ENCODE measurements at places on chromosomes 2 and 18. TPM values are rescaled to one million over a fixed set of nuclear protein-coding genes. Genes with fewer than 3 reads are reported as not detected.

GRCh38 chr2:164984428-164984827 lies 29.1 kb upstream of the SLC38A11 start:
- peak; percentile 47 for DNase-seq

Gene CYP26B1
- total RNA-seq, result 2.1 TPM

Gene KCTD1
- 9.9 TPM for total RNA-seq

DNA sequence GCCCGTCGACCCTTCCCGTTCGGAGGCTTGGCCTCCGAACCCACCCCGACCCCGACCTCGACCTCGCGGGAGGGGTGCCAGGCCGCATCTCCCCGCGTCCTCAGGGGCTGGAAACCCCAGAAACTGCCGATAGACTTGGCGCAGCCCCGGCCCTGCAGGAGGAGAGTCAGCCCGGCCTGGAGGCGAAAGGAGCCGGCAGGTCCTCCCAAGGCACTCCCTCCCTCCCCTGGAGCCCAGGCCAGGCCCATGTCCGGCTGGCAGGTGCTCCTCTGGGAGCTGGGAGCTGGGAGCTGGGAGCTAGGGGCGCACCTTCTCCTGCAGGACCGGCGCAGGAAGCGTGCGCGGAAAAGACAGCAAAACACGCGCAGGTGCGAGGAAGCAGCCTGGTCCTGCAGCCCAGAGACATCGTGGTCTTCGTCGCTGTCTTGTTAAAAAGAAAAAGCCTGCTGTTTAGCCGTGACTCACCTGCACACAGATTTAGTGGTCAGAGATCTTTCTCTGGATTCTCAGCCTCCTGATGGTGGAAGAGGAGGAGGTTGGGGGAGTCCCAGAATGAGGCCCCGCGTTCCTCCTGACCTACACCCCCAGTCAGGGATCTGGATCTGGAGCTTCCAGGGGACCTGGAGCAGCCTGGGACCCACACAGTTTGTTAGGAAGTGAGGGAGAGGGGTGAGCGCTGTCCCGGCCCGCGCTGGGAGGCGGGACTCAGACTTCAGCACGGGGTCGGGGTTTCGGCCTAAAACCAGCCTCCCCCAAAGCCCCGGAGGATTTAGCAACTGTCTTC lies 660 bp upstream of the MBP start:
- DNase-seq, result no peak

Gene CRYGC
- not detected for total RNA-seq

Gene CLEC4F
- total RNA-seq, result not detected

GRCh38 chr2:20210462-20210861 lies 14.5 kb downstream of the SDC1 start:
- no peak for DNase-seq

Gene MAPK4
- total RNA-seq, result not detected

Gene RTP5
- total RNA-seq, result not detected

Gene SGO2
- total RNA-seq, result 43.1 TPM

GRCh38 chr2:49288113-49288705 lies 133.9 kb upstream of the FSHR start:
- no peak for DNase-seq

DNA sequence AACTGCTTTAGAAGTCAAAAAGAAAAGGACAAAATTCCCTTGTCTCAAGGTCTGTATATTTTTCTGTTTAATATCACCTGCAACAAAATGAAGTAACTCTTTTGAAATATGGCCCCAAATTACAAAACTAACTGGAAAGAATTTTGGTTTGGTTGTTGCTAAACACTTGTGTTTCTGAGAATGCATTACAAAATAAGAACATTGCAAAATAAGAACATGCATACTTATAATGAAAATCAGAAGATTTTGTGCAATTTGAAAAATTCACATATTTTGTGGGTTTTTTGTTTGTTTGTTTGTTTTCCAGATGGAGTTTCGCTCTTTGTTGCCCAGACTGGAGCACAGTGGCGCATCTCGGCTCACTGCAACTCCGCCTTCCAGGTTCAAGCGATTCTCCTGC lies 21.8 kb downstream of the NDUFB3 start:
- DNase-seq, result peak; percentile 14

DNA sequence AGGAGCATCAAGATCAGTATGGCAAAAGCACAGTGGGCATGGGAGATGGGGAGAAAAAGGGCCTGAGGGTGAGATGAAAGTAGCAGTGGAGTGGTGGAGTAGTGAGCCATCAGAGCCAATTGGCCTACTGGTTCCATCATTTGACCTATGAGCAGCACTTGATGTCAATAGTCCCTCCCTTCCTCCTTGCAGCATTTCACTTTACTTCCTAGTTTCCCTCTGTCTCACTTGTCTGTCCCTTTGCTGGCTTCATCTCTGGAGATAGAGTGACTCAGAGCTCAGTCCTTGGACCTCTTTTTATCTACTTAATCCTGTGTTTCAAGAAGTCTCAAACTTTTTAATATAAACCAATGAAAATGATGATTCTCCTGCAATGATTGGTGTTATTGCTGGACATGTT lies 32.1 kb downstream of the FBXO48 start:
- DNase-seq, result peak; percentile 3

GRCh38 chr2:128366713-128367511 lies 48.2 kb upstream of the HS6ST1 start:
- DNase-seq, result no peak

- DNase-seq, result no peak
Observed at GRCh38 chr2:227597036-227597435, 1.7 kb upstream of the SCYGR2 start.

DNA sequence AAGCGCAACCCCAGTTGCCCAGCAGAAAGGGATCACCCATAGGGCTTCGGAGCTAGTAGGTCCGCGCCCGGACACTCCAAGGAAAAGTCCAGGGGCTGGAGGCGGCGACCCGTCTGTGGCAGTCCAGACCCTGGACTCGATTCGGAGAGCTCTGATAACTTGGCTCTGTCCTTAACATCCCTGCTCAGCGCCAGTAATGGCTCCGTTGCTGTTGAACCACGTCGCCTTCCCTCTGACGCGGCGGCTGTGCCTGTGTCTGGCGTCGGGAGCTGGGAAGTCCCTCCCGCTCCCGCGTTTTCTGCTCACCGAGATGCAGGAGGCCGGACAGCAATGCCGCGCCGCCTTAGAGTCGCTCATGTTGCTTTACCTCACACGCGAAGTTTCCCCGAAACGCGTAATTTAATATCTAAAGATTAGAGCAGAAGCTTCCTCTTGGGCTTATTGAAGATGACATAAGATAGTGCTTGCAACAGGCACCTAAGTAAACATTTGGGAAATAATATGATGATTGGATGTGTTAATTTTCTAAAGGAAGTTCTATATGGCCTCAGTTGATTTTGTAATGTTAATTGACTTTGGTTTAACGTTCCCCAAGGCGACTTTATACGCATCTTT lies 1.3 kb upstream of the ZBTB14 start:
- peak; percentile 83 for DNase-seq

Gene TDRD15
- not detected for total RNA-seq

- no peak for DNase-seq
Observed at GRCh38 chr2:143128681-143129580, at the start of gene ARHGAP15. Gene ARHGAP15 (plus strand): TSS chr2:143129419.

- DNase-seq, result no peak
Observed at GRCh38 chr2:20143263-20143662, 81.7 kb downstream of the SDC1 start.

Gene GNLY
- total RNA-seq, result not detected

Gene CDH19
- not detected for total RNA-seq

- no peak for DNase-seq
Observed at GRCh38 chr18:22424565-22424963, 6.8 kb upstream of the CTAGE1 start.

Gene MAT2A
- 420 TPM for total RNA-seq

DNA sequence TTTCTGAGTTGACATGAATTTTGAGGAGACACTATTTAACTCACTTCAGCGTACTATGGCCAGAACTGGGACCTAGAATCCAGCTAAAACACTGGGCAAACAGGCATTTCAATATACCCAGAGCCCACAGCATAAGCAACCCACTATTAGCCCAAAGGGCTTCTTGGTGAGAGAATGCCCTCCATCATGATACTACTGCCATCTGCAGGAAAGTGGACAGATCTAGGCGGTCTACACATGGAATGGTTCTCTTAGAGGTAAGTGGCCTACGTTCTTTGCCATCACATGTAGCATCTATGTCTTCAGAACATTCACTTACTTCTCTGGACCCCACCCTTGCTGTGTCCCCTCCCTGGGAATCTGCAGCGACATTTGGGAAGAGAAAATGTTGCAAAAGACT lies 181.3 kb upstream of the LINC00305 start:
- DNase-seq, result no peak

Gene STARD6
- total RNA-seq, result not detected

DNA sequence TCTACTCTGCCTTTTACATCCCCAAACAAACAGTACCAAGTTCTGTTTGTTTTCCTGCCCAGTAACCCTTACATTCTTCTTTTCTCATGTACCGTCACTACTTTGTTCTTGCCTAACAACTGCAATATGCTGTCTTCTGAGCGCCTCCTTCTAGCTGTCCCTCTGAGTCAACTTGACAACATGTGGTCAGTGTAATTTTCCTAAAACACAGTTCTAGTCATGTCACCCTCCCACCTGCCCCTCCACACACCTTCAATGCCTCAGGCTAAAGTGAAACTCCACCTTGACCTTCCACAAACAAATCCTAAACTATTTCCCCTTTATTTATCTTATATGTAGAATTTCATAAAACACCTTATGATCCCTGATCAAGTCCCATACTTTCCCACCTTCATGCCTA lies 124.6 kb upstream of the CD302 start:
- DNase-seq, result peak; percentile 22

- DNase-seq, result no peak
Observed at GRCh38 chr2:180790891-180791290, 189.5 kb upstream of the UBE2E3 start.

Gene PXDN
- total RNA-seq, result 126 TPM

Gene ATIC
- 26.7 TPM for total RNA-seq

DNA sequence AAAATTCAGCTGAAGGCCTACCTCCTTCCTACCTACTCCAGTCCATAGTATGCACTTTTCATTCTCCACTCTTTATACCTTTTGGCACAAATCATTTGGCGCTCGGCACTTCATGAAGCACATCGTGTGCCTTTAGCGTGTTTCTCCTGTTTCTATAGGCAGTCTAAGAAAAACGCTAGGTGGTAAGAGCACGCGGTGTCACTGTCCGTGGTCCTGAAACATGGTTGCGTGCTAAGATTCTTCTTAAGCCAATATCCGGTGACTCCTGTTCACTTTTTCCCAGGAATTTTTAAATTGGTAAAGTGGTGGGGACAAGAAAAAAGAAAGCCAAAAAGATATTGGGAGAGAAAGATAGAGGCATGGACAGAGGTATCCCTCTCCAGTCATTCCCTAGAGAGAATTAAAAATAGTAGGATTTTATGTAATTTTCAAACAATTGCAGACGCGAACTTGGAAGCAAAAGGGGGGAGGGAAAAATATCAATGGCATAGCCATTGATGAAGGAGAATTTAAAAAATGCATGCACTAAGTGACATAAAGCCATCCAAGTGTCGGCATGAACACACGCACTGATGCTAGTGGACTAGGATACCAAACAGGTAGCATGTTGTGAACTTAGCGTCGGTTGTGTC lies 1.4 kb upstream of the CTNNA2 start:
- no peak for DNase-seq

DNA sequence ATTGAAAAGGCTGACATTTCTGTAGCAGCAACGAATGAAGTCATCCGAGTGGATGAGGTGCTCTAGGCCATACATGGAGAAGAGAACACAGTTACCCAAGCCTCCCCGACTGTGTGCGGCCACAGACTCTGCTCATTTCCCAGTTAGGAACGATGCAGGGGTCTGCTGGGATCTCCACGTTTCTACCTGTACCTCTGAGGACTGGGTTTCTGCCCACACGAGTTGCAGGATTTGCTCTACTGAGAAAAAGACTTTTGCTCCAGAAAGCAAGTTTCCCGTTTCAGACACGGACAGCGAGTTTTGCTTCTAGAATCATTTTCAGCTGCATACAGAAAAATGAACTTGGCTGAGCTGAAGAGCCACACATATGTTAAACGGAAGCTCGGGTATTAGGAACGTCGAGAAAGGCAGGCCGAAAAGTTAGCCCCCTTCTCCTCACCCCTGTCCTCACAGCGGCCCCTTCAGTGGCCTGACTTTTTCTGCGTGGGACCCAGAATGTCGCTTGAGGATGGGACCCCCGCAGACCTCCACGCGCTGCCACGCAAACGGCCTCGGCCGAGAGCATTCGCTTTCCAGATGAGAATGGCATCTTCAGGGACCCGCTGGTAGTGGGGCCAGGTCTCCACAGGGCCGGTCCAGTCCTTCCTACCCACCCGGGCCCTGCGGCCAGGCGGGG lies 582 bp upstream of the RAB31 start:
- DNase-seq, result no peak

DNA sequence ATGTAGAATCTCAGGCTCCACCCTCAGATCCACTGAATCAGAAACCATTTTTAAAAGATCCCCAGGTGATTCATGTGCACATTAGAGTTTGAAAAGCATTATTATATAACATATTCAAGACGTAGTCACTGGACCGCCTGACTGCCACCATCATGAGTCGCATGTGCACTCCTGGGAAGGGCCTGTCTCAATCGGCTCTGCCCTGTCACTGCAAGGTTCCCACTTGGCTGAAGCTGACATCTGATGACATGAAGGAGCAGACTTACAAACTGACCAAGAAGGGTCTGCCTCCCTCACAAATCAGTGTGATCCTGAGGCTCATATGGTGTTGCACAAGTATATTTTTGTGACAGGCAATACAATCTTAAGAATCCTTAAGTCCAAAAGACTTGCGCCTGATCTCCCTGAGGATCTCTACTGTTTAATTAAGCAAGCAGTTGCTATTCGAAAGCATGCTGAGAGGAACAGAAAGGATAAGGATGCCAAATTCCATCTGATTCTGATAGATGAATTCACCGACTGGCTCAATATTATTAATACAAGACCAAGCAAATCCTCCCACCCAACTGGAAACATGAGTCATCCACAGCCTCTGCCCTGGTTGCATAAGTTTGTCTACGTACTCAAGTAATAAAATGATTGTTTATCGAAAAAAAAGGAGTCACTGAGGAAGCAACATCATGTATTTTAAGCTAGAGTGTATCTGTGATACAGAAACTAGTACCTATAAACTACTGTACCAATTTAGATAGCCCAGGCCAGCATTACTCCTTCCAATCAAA lies 26.2 kb downstream of the ATAD2B start:
- peak; percentile 55 for DNase-seq

DNA sequence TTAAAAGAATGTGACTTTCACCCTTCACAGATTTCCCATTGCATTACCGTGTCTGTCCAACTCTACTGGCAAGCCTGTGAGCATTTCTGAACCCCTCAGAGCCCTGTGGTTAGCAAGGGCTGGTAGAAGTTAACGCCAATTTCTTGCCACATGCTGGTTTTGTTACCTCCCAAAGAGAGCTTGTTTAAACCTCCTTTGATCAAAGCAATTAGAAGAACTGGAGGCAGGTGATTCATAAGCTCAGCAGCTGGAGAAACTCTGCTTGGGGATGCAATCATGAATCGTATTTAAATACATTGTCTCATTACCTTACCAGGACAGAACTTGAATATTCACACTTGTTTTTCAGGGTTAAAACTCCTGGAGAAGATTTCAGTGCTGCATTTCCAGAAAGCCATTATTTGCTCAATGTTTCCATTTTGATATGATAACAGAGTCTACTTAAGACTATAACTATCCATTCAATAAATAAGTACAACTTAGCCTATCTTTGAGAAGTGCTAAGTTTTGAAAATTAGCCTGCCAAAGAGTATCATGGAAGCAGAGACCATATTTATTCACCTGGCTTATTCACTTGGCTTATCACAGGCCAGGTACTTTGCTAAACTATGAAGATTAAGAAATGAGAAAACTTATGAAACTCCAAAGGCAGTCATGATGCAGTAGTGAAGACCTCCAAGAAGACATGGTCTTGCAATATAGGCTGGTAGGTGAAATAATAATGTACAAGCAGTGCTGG lies 292.8 kb downstream of the INSIG2 start:
- no peak for DNase-seq
